ENCODE measurements at places on chromosomes 2 and 18. TPM values are rescaled to one million over a fixed set of nuclear protein-coding genes. Genes with fewer than 3 reads are reported as not detected.

SCN9A gene
- 5.8 TPM for total RNA-seq

MARCHF4 gene
- not detected for total RNA-seq

CFAP65 gene
- total RNA-seq: 15.5 TPM

PPP1R1C gene
- 9.4 TPM for total RNA-seq

RUFY4 gene
- 0.20 TPM for total RNA-seq

RNF144A gene
- total RNA-seq: 13.9 TPM

- no peak for DNase-seq
These were observed 7.7 kb upstream of the SP140L start for GRCh38 chr2:230319211-230319862.

- DNase-seq: no peak
These were observed 19.5 kb upstream of the DARS1 start for GRCh38 chr2:136004965-136005364.

DNA sequence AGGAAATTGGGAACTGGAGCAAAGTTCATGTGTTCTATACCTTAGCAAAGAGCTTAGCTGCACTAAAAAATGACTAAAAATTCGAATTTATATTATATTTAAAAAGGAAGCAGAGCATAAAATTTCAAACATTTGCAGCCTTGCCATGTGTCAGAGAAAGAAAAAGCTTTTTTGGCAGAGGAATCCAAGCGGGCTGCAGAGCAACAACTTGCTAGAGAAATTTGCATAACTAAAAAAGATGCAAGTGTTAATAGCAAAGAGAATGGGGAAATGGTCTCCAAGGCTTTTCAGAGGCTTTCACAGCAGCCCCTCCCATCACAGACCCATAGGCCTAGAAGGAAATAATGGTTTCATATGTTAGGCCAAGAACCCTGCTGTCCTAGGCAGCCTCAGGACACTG is 1315.9 kb downstream of the DSC3 start:
- no peak for DNase-seq

GRCh38 chr2:177164584-177165052 is 48.0 kb upstream of the HNRNPA3 start:
- DNase-seq: no peak

DNA sequence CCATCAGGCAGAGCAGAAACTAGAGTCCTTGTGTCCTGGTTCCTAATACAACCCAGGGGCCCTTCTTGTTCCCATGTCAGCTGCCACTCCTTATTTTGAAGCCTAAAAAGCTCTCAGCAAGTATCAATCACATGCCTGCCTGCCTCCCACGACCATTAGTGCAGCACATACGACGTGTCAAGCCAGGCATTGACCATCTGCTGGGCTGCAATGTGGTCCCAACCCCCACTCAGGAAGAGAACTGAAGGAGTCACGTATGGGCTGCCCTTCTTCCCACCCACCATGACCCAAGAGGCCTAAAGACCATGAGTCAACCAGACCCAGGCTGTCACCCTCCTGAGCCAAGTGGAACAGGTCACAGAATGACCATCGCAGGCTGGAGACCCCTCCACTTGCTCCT is 98.8 kb downstream of the KLHL29 start:
- no peak for DNase-seq

DNA sequence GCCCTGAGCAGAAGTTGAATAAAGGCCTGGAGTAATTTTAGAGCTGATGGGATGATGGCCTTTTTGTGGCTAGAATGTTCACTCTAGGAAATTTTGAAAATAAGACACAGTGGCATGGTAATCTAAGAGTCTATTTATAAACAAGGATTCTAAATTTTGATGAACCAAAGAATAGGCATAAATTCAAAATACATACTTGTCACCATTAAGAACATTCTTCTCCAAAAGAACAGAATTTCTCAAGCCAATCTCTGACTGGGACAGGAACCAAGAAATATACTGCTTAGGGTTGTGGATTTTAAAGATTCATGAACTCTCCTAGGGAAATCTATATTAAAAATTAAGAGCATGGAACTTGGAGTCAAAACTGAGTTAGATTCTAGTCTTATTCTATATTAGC is 98.2 kb upstream of the SETBP1 start:
- no peak for DNase-seq

DNA sequence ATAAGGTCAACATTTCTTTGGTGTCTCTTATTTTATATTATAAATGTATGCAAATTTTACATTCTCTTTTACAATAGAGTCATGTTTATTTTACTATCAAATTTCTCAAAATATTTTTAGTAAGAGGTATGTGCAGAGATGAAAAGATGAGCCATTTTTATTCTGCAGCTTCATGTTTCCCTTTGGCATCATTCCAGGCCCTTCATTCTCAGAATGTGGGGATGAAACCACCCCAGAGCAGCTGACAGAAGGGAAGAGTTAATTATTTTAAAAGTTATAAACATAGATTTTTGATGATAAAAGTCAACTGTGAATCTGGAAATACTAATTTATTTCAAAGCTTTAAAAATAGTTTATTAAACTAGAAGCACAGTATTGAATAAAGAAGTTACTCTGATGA is 12.8 kb upstream of the FSHR start:
- DNase-seq: no peak

GRCh38 chr2:151670346-151670745 is 63.9 kb downstream of the NEB start:
- DNase-seq: no peak

- DNase-seq: no peak
These were observed 42.2 kb downstream of the COL3A1 start for GRCh38 chr2:189016311-189016861.

DNA sequence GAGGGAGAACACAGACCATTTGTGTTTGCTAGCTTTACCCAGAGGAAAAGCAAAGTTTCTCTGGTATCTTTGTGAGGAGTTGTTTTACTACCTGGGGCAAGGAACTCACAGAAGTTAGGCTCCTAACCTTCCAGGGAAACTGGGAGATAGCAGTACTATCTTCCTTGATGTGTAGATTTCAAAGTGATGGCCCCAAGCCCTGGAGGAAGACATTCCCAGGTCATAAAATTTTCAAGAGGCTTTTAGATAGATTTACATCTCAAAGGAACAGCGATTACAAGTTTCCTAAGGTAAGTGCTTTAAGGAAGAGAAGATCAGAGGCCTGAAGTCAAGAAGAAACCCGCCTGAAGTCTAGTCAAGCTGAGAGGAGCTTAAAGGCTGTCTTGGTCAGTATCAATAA is 1187.8 kb upstream of the TMEFF2 start:
- no peak for DNase-seq

DNA sequence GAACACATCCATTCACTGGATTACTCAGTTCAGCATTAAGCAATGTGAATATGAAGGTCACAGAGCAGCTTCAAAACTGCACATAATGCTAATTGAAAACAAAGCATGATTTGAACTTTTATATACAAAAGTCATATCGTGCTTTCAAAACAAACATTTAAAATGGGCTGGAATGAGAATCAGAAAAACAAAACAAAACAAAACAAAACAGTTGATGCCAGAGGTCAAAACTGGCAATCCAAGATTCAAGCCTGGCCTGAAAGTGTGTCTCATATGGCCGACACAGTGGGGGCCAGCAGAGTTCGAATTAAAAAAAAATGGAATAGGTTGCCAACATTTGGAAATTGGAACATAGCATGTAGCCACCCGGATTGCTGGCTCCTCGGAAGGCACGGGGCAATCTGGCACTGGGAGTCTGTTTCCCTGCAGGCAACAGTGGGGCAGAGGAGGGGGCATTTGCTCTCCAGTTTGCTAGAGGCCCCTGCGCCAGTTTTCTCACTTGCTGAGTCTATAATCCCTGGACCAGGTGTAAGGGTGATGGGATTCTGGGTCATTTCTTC is 294.4 kb downstream of the ZNF521 start:
- DNase-seq: no peak

- no peak for DNase-seq
These were observed 87.9 kb downstream of the CDCA7 start for GRCh38 chr2:173442542-173442941.

Measured in upper lobe of left lung (tissue), 6 donors.